D721Med (cell line): ENCODE measurements at places on chromosomes 4 and X.
A peak's percentile ranks its signal among the peaks of the same experiment; 100 is the strongest.

DNA sequence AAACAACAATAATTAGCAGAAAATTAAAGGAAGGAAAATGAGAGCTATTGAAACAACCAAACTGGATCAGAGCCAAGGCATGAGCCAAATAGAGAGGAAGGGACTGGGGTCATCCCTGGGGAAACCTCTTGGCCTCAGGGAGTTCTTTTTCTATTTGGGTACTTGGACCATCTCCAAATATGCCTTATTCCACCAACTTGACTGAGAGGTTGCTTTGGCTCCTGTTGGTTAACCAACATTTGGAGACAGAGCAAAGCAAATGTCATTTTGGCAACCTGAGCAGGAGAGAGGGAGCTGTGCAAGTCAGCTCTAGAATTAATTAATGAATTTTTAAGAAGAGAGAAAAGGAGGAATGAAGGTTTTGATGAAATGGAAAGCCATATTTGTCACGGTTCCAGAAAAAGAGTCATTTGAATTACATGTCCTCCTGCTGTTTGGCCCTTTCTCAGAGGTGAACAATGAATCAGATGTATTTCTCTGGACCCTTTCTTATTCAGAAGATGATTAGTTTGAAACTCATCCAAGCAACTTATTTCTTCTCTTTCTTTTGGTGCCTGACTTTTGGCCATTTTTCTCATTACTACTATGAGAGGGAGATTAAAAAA, 119.1 kb downstream of the CNKSR2 start:
- DNase-seq = no peak

DNA sequence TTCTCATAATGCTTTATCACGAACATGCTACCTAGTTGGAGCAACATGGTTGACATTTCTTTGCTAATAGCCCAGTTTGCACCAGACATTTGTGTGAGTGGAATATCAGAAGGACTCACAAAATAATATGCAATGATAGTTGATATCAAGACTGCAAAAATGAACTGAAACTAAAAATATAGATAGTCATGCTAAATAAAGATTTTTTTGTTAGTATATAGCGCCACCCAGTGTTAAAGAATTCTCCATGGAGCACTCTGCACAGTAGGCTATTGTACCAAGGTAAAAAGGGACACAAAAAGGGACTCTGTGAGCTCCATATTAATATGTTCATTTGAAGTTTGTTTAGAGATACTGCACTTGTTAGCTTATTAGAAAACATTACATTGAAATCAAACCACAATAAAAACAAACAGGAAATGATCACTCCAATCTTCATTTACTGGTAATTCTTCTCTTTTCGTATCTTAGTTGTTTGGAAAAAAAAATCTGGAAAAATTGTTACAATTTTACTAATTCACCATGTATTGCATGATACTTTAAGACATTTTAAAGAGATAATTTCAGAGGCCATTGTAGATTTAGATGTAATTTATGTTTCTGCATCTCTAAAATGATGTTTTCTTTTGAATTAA, 1509.6 kb downstream of the ADGRL3 start:
- DNase-seq = no peak

- DNase-seq = no peak
Measured at GRCh38 chr4:25788703-25789238, 74.0 kb downstream of the SEL1L3 start.

GRCh38 chrX:9293051-9293496, 171.8 kb upstream of the TBL1X start:
- DNase-seq = peak; percentile 22

- no peak for DNase-seq
Measured at GRCh38 chr4:95462921-95463320, 85.9 kb downstream of the UNC5C start.

GRCh38 chr4:7549866-7550265, 115.1 kb upstream of the PSAPL1 start:
- no peak for DNase-seq

- no peak for DNase-seq
Measured at GRCh38 chr4:119026662-119027444, 108.8 kb upstream of the MYOZ2 start.

GRCh38 chr4:3201718-3202702, 46.9 kb upstream of the MSANTD1 start:
- DNase-seq = no peak

DNA sequence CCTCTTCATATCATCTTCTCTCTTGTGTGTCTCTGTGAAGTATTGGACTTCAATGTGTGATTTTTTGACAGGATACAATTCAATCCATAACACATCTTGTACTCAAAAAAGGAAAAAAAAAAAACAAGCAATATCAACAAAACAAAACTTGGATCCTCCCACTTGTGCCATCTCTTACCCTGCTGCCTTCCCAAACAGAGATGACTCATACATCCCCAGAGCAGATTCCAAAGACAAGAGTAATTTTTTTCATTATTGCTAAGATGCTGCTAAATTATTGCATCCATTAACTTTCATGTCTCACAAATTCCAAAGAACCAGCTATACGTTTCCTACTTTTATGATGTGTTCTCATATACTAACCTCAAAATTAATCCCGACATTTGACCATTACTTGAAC, 479.2 kb downstream of the GBA3 start:
- no peak for DNase-seq

GRCh38 chr4:70251250-70251944, 9.0 kb downstream of the CSN3 start:
- DNase-seq = no peak

DNA sequence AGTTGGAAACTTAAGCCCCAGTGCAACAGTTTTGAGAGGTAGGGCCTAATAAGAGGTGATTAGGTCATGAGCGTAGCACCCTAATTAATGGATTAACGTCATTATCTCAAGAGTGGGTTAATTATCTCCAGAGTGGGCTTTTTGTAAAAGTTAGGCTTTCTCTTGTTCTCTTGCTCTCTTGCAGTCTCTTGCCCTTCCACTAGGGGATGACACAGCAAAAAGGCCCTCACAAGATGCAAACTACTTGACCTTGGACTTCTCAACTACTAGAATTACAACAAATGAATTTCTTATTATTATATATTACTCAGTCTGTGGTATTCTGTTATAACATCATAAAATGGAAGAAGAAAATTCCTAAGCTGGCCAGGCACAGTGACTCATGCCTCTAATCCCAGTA, 22.1 kb upstream of the NDST3 start:
- no peak for DNase-seq

DNA sequence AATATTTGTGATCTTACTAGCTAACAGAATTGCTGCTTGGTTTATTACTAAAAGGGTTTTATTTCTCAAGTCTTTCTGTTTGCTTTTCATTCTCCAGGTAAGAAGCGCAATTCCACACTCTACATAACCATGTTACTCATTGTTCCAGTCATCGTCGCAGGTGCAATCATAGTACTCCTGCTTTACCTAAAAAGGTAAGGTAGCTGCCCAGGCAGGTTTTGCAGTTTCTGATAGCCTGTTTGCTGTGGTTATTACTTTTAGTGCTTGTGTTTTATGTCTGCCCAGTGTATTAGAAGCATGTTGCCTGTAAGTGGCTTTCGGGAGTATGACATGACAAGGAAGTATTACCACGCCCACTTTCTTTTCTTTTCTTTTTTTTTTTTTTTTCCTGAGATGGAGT, 46.4 kb downstream of the IL13RA1 start:
- no peak for DNase-seq

DNA sequence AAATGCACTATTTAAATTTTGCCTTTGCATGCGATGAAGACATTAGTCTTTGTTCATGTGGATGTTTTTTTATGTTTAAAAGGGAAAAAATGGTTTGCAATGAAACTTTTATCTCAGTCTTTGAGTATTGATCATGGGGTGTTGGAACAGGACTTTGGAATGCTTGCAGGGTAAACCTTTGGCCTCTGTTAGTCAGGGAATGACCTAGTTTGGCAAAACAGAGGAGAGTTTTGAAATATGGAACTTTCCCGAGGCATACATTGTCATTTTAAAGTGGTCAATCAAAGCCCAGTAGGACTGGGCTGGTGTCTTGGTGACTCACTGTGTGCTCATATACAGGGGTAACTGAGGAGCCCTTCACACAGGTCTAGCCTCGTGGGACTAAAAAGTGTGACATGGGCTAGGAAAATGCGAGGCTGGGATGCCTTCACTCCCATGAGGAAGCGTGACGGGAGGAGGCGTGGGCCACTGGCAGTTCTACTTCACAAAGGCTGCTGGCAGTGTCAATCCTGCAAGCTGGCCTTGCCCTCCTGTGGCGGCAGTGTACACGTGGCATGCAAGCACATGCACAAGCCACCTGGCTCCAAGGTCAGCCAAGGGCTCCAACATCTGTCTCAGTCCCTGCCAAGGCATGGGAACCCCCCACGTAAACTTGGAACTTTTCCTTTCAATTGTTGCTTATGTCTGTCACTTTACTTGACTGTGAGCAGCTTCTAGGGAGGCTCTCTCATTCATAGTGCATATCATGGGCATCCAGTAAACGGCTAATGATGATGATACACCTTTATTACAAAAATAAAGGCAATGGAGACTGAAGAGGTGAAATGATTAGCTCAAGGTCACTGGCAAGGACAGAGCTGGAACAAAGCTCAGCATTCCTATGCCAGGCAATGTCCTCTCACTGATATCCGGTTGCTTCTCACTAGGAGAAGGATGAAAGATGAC, 5.2 kb upstream of the F11 start:
- no peak for DNase-seq

GRCh38 chr4:39029752-39030694, 2.2 kb downstream of the TMEM156 start:
- DNase-seq = no peak
